ENCODE measurements at places on chromosomes 16 and 17. TPM values are rescaled to one million over a fixed set of nuclear protein-coding genes. Genes with fewer than 3 reads are reported as not detected.

The TNFSF12 gene
- 12.9 TPM for total RNA-seq

The RNF222 gene
- total RNA-seq = not detected

The SLC47A1 gene
- 23.1 TPM for total RNA-seq

The KRT36 gene
- total RNA-seq = not detected

The TEKT1 gene
- not detected for total RNA-seq

Measured in A549 treated with CORT108297 at 1 μM for 4 hours (cell line).